ENCODE measurements at places on chromosomes 11 and 22.

- DNase-seq: no peak
- no peak overlapping the region for H3K4me3 ChIP-seq
- no peak overlapping the region for H3K27ac ChIP-seq
- 0 out of 2 replicates have a peak, but pooled peaks cover 3% of the 10 kb centered on the region for H3K36me3 ChIP-seq
- H3K27me3 ChIP-seq: no peaks in the 10 kb centered on the region
Observed at GRCh38 chr22:17472932-17473331, 90.4 kb upstream of the SLC25A18 start.

- no peak overlapping the region for H3K4me3 ChIP-seq
- no peaks in the 10 kb centered on the region for H3K27me3 ChIP-seq
- H3K36me3 ChIP-seq: no peaks in the 10 kb centered on the region
- H3K4me1 ChIP-seq: peaks cover 7% of the 10 kb centered on the region
Observed at GRCh38 chr22:27624705-27625104, 176.9 kb downstream of the MN1 start.

GRCh38 chr11:22407921-22408320 lies 69.7 kb downstream of the SLC17A6 start:
- no peaks in the 10 kb centered on the region for H3K27me3 ChIP-seq
- H3K36me3 ChIP-seq: no peaks in the 10 kb centered on the region
- H3K4me3 ChIP-seq: no peak overlapping the region
- H3K27ac ChIP-seq: no peak overlapping the region
- H3K4me1 ChIP-seq: peaks cover 16% of the 10 kb centered on the region
- DNase-seq: peak; percentile 15

DNA sequence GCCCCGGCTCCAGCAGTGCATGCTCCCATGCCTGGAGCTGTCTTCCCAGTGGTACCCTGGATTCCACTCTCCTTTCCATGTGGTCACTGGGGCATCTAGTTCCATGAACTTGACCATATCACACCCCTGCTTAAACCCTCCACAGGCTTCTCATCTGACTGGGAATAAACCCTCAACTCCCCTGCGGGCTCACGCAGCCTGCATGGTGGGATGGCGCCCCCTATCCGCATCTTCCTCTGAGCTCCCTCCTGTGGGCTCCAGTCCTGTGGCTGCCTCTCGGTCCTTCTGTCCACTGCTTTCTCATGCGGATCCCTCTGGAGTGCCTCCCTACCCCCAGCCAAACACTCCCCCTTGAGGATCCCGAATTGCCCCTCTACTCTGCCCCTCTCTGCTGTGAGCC lies 41.4 kb upstream of the TTLL12 start:
- H3K27me3 ChIP-seq: no peaks in the 10 kb centered on the region
- peak; percentile 88 for DNase-seq
- peaks cover 7% of the 10 kb centered on the region for H3K4me1 ChIP-seq
- H3K27ac ChIP-seq: no peak overlapping the region

Measured in GM23338 (cell line).